ENCODE measurements at places on chromosomes 2 and 18.

GRCh38 chr2:4221845-4222244, 518.5 kb downstream of the DCDC2C start:
- DNase-seq: no peak

DNA sequence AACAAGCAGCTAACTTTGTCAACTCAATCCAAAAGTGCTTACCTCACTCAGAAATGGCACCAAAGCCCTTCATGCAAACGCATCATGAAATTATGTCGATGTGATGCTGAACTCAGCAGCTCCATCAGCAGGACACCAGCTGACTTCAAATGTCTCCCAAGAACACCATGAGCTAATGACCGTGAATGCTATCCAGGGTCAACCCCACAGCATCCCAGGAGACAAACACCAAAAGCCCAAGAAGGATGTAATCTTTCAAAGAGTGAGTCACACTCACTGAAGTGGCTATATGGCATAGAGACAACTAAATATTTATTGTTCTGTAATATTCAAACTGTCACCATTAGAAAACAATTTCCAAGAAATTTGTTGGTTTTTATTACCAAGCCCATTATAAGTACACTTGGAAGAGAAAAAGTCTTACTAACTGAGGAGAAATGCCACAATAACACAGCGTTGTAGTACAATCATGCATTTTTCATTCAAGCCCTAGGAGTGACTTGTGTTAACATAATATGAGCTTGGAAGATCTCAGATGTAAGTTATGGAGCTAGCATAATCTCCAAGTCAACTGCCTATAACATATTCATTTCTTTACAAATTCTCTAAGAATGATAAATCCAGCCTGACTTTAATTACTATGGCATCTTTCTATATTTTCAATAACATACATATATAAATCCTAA, 165.0 kb upstream of the CCDC68 start:
- DNase-seq: no peak

DNA sequence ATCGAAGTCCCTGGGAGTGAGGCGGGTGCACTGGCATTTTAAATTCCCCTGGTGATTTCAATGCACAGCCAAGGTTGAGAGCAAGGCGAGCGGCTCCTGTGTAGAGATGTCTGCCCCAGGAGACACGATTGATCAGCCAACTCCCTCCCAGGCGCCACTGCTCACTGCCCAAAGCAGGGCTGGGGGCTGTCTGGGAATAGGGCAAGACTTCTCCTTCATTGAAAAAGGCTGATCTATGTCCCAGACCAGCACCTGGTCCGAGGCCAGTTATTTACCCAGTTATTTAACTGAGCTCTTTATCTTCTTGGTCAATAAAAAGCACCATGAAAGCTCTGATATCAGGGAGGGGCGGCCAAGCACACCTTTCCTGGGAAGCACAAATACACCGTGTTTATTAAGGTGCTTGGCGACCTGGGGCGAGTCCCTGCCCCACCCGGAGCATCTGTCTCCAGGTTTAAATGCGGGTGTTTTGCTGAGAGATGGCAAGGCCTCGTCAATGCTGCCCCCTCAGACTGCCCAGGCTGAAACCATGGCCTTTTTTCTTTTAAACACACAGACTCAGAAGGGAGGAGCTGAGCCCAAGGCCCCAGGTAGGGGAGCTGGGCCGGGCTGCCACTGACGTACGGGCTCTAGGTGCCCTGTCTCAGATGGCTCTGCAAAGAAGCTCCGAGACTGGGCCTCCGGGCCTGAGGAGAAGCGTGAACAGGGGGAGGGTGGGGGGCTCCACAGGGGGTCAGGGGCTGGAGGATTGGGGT, 73.9 kb upstream of the HPCAL1 start:
- no peak for DNase-seq

DNA sequence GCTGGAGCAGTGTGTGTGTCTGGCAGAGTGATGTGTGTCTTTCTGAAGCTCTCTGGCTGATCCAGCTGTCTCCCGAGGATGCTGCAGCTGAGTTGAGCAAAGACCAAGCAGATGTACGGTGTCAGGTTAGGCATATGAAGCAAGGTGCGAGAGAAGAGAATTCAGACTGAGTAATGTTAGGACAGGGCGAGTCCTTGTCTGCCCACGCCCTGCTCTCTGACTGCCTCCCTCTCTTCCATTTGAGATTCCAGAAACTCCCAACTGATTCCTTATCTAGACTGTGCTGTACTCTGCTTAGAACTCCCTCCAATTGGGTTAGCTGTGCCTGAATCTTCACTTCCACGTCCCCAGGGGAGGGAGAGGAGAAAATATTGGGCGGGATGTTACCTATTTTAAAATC, 25.7 kb upstream of the LPIN1 start:
- DNase-seq: no peak

GRCh38 chr2:229235131-229235914, 35.8 kb downstream of the PID1 start:
- DNase-seq: no peak

DNA sequence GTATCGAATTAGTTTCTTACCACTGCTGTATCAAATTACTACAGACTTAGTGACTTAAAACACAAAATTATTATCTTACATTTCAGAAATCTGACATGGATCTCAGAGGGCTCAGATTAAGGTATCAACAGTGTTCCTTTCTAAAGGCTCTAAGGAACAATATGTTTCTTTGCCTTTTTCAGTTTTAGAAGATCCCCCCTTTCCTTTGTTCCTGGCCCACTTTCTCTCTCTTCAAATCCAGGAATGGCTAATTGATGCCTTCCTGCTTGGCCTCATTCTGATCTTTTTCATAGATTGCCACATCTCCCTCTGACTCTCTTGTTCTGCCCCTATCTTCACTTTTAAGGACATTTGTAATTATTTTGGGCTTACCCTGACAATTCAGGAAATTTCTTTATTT, 65.7 kb downstream of the LRP1B start:
- DNase-seq: peak; percentile 51

- no peak for DNase-seq
Observed at GRCh38 chr2:188983427-188984064, 9.4 kb downstream of the COL3A1 start.

DNA sequence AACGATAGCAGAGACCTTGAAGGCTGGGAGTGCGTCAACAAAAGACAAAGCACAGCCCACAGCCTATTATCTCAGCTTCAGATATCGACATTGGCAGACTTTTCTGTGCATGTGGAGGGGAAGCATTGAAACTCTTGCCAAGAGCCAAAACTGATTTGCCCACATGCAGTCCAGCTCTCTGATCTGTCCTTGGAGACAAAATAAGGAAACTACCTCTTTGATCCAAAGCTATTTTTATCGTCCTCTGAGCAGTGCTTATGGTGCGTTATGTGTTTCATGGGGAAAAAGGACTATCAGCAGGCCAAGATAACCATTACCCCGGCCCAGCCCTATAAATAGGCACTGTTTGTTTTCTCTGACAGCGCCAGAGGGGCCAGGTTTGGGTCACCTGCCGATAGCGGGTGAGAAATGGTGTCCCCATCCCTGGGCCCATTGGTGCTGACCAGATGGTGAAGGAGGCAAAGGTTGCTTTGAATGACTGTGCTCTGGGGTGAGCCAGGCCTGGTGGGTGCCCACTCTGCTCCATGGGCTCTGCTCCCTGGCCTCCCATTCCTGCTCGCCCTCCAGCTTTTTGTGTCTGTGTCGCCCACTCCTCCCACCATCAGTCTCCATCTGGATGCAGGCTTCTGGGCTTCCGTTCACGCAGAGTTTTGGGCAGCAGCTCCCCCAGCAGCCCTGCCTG, 176.1 kb upstream of the HS6ST1 start:
- peak; percentile 7 for DNase-seq

- DNase-seq: no peak
Observed at GRCh38 chr2:27171351-27171848, 22.6 kb downstream of the TCF23 start.

- DNase-seq: no peak
Observed at GRCh38 chr2:23544589-23545295, 159.8 kb downstream of the KLHL29 start.

- DNase-seq: no peak
Observed at GRCh38 chr18:655445-655844, 2.0 kb upstream of the TYMS start.

- DNase-seq: no peak
Observed at GRCh38 chr2:9752441-9753275, 90.6 kb upstream of the TAF1B start.

- peak; percentile 49 for DNase-seq
Observed at GRCh38 chr2:37615804-37616676, 55.4 kb downstream of the CDC42EP3 start.

- DNase-seq: peak; percentile 47
Observed at GRCh38 chr2:128577141-128577930, 258.7 kb upstream of the HS6ST1 start.

DNA sequence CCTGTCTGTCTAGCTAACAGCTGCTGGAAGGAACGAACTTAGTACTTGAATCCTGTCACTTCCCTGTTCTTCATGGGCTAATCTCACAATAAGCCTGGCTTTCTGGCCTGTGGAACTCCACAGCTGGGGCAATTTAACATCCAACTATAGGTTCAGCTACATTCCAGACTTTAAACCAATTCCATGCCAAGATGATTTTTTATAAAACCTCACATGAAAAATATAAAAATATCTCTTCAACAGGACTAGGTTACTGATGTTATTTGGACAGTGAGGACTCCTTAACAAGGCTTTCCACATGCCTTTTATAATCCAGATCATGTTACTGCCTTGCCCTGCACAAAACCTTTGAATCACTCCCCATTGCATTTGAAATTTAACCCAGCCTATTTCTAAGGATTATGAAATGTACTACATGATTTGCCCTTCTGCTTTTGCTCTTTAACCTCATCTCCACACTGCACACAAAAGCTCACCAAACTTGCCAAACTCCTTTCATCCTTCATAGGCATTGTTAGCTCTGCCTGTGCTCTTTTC, 863.2 kb upstream of the CHAC2 start:
- DNase-seq: no peak

DNA sequence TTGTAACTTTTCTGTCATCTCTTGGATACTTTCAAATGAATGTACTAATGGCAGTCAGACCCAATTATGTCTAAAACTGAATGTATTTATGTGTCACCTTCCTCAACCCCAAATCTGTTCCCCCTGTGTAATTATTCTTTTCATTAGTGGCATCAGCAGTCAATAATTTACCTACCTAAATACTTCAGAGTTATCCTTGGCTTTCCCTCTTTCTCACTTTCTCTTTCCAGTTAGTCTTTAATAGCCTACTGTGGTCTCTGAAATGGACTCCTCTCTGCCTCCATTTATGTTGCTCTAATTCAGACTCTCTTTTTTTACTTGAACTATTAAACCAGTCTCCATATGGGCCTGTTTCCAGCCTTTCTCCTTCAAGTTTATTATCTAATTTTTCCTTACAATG, 21.0 kb downstream of the C18orf63 start:
- no peak for DNase-seq

GRCh38 chr2:237674731-237675276, 47.4 kb downstream of the LRRFIP1 start:
- DNase-seq: peak; percentile 75

- no peak for DNase-seq
Observed at GRCh38 chr18:78781601-78781960, 198.0 kb upstream of the SALL3 start.
